Activated CD4-positive, alpha-beta memory T cell treated with anti-CD3 and anti-CD28 coated beads, Interleukin-2, amount 10 ng/mL, durations not matched to agents 7 days and 5 days (primary cell): ENCODE measurements at places on chromosomes 16 and 17.
A peak's percentile ranks its signal among the peaks of the same experiment; 100 is the strongest.

GRCh38 chr17:27771586-27771985 lies 28.7 kb downstream of the NOS2 start:
- no peak for DNase-seq

DNA sequence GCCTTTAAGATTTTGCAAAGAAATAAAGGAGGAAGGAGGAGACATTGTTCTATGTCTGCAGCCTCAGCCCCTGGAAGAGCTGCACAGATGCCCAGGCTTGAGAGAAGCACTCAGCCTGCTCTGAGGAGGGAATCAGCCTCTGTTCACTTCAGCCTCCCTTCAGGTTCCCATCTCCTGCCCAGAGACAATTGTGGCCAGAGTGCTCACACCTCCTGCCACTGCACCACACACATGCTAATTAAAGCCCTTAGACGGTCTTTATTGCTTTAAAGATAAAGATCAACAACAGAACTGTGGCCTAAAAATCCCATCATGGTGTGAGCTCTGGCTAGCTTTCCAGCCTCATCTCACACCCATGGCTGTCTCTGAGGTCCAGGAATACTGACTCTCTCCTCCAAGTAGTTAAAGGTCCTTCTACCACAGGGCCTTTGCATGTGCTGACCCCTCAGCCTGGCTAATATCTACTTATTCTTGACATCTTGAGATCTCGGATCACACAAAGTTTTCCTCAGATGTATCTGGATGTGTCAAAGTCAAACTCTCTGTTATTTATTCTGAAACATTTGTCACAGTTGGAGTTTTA lies 33.8 kb downstream of the CHD9NB start:
- DNase-seq = no peak

DNA sequence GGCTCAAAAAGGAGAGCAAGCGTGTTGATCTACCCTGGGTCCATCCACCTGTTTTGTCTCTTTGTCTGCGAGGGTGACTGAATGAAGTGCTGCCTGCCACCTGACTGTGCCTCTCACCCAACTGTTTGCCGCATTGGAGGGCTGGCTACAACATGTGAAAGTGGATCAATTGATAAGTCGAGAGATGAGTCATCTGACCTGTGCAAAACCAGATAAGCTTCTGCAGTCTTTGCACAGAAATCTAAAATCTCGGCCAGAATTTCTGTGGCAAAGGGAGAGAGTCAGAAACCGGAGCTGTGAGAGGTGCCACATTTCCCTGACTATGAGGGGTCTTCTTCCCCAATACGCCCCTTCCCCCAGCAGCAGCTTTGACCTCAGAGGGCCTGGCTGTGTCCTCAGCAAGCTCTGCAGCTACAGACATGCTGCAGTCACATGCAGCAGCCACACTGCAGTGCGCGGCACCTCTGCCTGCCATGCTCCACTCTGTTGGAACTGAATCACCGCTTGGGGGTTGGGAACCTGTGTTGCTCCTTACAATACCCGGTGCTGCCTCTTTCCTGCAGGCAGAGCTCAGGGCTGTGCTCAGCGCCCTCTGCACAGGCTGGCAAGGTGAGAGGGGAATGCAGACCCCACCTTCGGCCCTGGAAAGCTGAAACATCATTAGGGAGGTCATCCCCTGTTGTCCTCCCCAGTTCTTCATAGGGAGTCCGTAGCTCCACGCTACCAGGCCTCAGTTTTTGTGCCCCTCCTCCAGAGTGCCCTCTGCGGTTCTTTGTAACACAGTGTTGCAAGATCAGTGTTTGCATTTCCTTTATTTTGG lies 16.2 kb upstream of the HAS3 start:
- peak; percentile 55 for DNase-seq

DNA sequence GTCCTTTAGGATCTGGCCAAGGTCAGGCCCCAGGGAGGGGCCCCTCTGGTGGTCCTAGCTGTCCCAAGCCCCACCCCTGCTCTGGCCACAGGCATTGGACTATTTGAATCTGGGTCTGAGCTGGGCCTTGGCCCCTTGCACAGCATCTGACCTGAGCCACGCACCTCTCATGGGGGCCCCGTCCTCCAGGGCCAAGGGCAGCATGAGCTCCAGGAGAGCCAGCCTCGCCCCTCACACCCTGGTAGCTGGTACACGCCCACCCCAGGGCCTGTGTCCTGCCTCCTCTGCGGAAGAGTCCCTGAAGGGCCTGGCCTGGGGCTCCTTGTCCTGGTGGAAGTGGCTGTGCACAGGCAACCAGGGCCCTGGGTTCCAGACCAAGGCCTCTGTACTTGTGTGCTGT lies 23.8 kb downstream of the ENDOV start:
- no peak for DNase-seq

DNA sequence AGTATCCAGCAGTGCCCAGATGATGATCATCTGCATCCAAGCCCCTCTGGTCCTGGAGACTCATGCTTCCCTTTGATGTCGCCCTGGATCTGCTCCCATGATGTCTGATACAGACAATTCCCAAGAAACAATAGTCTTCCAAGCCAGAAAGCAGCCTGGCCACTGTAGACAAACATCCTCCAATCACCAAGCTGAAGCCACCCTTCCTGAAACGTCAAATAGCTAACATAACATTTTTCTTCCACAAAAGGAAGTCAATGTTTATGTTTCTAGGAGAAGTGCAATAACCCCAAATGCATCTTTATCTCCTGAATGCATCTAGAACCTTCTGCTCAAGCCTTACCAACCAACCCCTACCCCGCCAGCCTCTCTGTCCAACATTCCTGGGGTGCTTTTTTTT lies 1.2 kb upstream of the DPEP2 start:
- DNase-seq = no peak

DNA sequence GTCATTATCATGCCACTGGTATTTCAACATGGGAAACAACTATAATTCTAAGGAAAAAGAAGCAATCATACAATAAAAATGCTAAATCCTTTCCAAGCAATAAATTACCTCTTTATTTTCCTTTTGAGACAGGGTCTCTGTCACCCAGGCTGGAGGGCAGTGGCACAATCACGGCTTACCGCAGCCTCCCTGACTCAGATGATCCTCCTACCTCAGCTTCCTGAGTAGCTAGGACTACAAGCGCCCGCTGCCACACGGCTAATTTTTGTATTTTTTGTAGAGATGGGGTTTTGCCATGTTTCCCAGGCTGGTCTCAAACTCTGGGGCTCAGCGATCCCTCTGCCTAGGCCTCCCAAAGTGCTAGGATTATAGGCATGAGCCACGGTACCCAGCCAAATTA lies 24.1 kb downstream of the CNOT1 start:
- no peak for DNase-seq

DNA sequence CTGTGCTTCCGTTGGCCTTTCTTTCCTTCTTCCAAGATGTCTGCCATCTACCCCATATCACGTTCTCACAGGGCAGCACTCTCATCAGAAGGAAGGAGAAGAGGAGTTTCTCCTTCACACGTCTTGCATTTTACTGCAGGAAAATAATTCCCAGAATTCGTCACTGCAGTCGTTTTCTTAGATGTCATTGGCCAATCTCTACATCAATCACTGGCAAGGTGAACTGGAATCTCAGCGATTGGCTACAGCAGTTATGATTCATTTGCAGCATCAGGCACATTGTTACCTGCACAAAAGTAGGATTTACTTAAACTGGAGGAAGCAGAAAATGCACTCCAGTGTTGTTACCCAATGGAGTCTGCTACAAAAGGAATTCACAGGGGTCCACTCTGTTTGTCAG lies 277.2 kb upstream of the RBFOX1 start:
- no peak for DNase-seq

- no peak for DNase-seq
Observed at GRCh38 chr16:23694644-23695373, 16.1 kb downstream of the PLK1 start.

DNA sequence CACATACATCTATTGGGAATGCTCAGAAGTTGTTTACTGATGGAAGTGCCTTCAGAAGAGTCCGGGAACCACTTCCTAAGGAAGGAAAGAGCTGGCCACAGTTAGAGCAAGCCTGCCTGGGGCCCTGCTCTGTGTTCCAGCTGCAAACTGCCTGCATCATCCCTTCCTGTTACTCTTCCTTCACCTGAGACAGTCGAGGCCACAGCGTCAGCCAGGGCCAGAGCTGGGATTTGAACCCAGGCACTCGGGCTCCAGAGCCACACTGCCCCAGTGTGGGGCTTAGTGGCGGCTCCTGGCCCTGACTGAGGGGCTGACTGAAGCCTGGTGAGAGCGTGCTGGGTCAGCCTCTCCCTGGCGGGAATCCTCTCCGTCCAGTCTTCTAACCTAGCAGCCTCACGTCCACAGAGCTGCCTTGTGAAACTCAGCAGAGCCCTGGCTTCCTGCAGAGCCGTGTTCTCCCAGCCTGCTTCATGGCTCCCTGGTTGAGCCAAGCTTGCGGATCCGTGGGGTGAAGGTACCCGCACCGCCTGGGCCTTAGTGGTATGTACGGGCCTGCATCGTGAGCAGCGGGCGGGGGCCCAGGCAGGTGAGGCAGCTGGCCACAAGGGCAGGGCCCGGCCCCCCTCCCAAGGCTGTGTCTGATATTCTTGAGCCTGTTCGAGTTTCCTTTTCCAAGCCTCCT lies 4.6 kb upstream of the C17orf99 start:
- DNase-seq = no peak

DNA sequence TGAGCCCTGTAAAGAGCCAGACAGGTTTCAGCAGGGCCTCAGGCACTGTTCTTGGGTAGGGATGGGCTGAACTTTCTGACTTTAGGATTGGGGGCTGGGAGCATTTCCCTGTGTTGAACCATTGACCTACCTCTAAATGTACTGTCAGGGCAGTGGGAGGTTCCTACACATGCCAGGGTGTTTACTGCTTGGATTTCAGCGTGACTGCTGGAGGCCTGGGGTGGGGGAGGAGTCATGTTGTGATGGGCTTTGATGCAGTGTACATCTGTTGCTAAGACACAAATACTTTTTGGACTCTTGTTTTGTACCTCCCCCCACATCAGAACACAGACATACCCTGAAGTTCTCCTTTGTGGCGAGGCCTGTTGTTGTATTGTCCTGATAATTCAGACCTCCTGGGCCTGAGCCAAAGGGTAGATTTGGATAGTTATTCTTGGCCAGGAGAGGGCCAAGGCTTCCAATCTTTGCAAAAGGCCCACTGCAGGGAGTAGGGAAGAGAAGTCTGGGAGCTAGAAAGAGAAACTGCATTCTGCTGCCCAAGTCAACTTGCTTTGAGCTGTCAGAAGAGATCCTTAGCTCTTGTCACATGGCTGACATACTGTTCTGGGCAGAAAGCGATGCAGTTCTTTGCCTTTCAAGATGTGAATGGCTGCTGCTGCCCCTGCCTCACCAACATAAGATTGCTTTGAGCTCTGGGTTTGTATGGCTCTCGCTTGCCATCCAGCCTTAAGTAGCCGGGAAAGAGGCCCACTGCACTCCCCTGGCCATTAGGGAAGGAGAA lies 3.7 kb downstream of the NFE2L1 start:
- DNase-seq = no peak
